ENCODE measurements at places on chromosomes 7 and 10.
A peak's percentile ranks its signal among the peaks of the same experiment; 100 is the strongest.

DNA sequence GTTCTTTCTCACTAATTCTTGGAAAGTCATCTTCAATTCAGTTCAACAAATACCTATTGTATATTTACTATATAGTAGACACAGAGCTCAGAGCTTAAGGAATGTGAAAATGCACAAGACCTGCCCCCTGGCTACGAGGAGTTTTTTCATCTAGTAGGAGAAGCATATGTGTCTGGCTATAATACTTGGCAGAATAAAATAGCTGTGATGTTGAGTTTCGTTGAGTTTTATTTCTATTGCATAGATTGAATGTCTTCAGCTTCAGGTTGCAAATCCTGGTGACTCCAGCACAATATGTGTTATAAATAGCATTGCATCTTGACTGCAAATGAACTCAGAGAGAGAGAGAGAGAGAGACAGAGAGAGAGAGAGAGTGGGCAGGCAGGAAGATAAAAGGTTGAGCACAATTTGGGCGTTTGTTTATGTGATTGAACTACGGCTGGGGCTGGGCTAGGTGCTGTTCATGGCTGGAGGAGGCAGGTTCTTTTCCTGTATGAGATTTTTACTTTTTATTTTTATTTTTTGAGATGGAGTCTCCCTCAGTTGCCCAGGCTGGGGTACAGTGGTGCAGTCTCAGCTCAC lies 229.6 kb downstream of the GALNT17 start:
- DNase-seq, result no peak

DNA sequence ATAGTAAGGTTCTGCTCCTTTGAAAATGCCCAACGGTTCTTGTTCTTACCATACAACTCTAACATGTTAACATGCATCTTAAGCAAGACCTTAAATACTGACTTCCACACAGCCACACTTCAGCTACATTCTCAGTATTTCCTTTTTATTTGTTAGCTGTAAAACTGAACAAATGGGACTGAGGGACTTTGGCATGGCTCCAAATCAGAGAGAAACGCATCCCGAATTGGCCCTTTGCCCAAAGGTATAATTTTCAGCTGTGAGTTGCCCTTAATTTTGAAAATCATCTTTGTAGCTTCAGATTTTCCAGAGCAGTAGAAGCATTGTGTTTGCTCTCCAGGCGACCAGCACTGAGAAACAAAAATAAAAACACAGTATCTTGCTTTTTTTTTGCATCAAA lies 56.4 kb downstream of the NEUROD6 start:
- DNase-seq, result no peak

DNA sequence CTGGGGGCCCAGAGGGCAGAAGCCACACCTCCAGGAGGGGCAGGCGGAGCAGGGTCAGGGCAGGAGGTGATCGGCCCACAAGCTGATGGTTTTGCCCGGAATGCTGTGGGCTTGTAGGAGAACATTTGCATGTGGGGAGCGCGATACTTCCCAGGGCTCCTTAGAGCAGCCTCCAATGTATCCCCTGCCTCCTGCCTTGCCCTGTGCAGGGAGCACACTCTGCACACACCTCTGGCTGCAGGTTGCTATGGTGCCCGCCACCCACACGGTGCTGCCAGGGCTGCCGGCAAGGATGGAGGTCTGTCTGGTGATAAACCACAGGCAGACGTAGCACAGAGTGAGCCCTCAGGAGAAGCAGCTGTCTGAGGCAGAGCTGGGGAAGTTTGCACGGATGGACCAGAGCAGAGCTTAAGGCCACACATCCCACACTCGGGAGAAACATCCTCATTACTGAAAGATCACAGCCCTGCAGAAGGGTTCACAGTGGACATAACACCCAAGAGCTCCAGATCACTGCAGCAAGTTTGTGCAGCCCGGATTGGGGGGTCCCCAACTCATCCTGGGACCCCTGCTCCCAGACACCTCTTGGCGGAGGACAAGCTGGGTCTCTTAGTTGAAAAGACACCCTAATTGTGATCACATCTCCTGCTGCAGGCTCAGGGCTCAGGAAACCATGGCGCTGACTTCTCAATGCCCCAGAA lies 41.8 kb downstream of the VIPR2 start:
- no peak for DNase-seq

DNA sequence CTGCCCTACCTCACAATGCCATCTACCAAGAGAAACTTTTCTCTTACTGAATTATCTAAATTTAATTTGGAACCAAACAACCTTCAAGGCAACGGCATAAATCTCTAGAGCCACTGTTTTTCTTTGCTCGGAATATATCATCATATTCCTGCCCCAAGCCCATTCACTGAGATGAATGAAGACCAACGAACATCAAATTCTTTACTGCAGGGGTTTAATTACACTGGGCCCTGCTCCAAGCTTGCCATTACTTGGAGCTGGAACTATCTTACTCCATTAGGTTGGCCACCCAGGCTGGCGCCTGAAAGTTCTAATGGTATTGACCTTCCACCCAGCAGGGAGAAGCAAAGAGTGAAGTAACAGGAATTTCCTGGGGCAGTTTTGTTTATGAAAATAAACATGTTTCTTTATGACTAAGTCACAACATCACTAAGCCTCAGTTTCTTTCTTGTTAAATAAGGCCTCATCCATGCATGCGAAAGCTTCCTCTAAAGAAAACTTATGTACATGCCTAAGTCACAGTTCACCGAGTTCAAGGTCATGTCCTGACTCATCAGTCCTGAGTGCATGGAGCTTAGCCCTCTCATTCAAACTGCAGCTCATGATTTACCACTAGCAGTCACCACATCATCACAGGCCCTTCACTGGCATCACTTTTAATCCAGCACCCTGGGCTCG lies 42.1 kb upstream of the ANAPC16 start:
- peak; percentile 24 for DNase-seq

GRCh38 chr7:82156168-82156567 lies 287.4 kb downstream of the CACNA2D1 start:
- DNase-seq, result no peak

DNA sequence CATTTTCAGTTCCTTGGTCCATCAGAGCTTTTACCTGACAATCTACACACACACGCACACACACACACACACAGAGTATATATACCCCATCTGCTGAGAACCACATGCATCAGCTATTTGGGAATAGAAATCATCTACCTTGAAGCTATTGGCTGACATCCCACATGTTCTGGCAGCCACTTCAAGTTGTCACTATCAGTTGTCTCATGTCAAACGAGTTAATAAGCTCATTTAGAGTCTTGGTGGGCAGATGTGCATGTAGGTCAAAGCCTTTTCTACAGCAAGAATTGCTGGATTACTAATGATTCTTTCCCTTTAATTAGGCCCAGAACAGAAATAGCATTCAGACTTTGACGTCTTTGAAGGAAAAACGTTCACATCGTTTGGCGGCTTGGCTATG lies 36.8 kb downstream of the COL28A1 start:
- no peak for DNase-seq

GRCh38 chr10:17756557-17757217 lies 4.7 kb downstream of the TMEM236 start:
- DNase-seq, result peak; percentile 27

GRCh38 chr10:112202561-112203241 lies 19.1 kb upstream of the GPAM start:
- DNase-seq, result peak; percentile 75

GRCh38 chr7:136947347-136947746 lies 78.9 kb downstream of the CHRM2 start:
- DNase-seq, result peak; percentile 12

GRCh38 chr7:54664235-54665228 lies 94.5 kb downstream of the SEC61G start:
- peak; percentile 6 for DNase-seq

GRCh38 chr7:73644688-73645286 lies 20.5 kb upstream of the MLXIPL start:
- no peak for DNase-seq

GRCh38 chr10:13868528-13869294 lies 281.9 kb downstream of the PRPF18 start:
- DNase-seq, result no peak

DNA sequence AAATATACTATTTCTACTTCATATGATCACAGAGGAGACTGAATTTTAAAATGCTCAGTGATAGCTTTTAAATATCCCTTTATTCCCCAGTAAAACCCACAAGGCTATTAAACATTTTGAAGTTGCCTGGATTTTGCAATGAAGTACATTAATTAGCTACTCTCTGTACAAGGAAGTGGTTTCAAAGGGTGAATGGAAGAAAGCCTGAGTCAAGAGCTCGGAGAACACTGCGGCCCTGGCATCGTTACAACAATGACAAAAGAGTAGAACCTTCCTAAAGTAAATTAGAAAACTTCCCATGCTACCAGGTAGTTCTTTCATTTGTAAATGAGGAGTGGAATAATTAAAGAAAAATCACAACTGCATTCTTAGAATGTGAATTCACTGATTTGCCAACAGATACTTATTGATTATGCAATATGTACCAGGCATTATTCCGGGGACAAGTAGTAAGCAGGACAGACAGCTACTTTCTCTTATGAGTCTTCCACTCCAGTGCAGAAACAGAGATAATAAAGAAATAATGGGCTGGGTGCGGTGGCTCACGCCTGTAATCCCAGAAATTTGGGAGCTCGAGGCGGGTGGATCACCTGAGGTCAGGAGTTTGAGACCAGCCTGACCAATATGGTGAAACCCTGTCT lies 63.0 kb downstream of the ZNF22 start:
- DNase-seq, result peak; percentile 24

DNA sequence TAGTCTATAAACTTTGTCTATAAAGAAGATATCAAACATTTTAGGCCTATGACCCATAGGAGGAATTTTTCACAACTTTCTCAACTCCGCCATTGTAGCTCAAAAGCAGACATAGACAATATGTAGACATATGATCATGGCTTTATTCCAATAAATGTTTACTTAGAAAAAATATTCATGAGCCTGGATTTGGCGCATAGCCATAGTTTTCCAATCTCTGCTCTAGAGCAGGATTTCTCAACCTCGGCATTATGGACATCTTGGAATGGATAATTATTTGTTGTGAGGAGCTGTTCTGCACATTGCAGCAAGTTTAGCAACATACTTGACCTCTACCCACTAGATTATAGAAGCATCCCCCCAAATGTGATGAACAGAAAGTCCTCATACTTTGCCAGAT lies 532.6 kb downstream of the ANKRD7 start:
- DNase-seq, result no peak

GRCh38 chr7:130345136-130345535 lies 520 bp downstream of the CPA5 start:
- DNase-seq, result no peak

DNA sequence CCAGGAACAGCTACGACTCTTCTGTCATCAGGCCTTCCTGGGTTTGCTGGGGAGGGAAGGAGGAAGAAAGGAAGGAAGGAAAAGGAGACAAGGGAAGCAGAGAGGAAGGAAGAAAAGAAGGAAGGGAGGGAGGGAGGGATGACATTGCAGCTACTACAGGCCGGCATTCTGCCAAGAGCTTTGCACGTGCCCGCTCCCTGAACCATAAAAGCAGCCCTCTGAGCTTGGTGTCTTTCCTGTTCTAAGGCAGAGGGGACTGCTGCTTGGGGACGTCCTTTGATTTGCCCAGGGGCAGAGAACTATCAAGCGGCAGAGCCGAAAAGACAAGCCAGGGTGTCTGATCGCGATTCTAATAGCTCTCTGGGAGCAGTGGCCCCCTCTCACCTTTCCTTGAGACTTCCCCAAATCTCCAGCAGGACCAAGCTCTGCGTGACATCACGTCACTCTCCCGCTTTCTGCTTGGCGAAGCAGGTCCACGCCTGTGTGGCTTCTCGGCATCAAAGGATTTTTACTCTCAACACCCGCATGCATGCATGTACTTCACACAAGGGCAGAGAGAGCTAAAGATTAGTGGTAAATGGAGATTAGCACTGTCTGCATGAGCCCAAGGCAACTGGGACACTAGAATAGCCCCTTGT lies 167.8 kb upstream of the AUTS2 start:
- peak; percentile 20 for DNase-seq

GRCh38 chr7:105269397-105269796 lies 119.3 kb downstream of the SRPK2 start:
- no peak for DNase-seq

DNA sequence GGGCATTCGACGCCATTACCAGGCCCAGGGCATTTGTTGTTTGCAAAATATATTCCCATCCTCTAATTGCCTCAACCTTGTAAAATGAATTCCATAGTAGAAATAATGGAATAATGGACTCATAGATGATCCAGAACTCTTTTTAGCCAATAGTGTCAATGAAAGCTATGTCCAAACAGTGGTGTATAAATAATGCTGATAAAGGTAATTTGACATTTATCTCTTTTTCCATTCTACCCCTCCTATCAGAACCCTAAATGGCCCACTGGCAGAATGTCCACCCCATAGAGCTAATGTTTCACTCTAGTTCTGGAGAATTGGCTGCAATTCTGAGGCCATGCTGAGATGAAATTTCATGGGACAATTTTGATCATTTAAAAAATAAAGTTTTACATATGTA lies 76.4 kb upstream of the DLX6 start:
- no peak for DNase-seq

GRCh38 chr10:125231116-125231812 lies 70.9 kb upstream of the CTBP2 start:
- DNase-seq, result peak; percentile 92

- DNase-seq, result no peak
These were observed 233.3 kb upstream of the AOAH start for GRCh38 chr7:36957620-36958019.

- peak; percentile 98 for DNase-seq
These were observed 3.7 kb downstream of the STX1A start for GRCh38 chr7:73715648-73716317.

DNA sequence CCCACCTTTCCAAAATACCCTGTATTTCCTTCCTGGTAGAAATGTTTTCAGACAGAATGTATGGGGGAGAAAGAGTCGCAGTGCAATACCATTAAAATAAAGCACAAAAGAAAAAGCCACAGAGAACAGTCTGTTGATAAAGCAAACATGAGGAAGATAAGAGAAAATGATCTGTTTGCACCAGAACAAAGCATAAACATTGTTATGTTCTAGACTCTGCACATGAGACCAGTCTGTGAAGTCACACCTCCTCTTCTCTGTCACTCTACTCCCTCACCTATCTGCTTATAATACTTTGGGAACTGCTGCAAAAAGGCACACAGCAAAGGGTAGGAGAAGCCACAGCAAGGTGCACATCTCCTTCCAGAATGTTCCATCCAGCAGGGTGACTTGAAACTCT lies 67.2 kb upstream of the LRGUK start:
- no peak for DNase-seq

DNA sequence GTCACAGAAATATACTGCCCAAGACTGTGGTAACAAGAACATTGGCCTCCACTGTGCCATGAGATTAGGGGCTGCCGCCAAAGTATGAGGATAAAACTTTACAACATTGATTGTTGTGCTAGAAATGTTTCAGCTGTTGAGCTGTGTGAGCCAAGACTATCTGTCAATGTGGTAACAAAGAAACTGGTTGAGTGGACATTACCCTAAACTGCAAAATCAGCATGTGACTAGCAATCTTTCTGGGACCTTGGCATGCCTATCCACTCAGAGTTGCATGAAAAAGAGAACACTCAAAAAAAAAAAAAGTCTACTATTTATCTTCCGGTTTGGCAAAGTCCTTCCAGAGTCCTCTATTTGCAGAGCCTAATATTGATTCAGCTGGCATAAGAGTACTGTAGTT lies 605.6 kb upstream of the CNTNAP2 start:
- no peak for DNase-seq

Data from fibroblast of mammary gland (primary cell).